NCI-H1105 treated with DMSO at 0.1 percent for 48 hours (cell line): ENCODE measurements at places on chromosomes 11 and 22.

- DNase-seq = no peak
These were observed 30.1 kb upstream of the SMPD1 start for GRCh38 chr11:6360183-6360582.

DNA sequence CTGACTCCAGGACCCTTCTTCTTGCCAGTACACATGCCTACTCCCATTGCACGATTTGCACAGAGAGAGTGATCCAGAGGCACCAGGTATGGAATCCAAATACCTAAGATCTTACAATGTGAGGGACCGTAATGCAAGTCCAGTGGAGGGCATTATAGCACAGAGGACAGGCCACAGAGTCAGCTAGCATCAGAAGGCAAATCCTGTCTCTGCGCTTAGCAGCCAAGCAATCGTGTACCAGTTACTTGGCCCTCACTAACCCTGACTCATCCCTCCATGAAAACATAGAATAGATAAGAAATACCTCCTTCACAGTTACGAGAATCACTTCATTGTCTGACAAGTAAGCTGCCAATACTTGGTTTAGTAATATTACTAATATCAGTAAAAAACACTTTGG is 69.7 kb upstream of the SLC6A5 start:
- no peak for DNase-seq

- no peak for DNase-seq
These were observed 3.1 kb downstream of the TNNT3 start for GRCh38 chr11:1922481-1923081.

DNA sequence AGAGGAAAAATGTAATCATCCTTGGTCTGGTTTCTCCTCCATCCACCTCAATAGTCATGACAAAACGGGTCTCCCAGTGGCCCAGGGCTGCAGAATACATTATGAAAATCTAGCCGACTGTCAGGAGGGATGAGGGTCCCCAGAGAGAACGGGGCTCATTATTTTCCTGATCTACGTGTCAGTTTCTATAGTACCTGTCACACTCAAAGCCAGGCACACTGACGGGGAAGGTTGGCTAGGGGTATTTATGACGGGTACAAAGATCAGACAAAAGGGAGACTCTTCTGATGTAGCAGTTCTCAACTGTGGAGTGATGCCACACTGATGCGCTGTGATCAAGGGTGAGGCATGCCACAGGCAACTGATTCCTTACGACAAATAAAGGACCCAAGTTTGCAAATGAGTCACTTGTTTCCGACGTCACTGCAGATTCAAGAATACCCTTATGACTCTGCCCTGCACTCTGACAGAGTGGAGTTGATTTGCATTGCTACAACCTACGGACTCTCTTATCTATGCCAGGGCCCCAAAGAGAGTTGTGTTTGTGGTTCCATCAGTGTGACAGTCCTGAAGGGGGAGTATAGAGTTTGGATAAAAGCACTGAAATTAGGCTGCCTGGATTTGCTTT is 188.2 kb upstream of the TBCEL start:
- no peak for DNase-seq

DNA sequence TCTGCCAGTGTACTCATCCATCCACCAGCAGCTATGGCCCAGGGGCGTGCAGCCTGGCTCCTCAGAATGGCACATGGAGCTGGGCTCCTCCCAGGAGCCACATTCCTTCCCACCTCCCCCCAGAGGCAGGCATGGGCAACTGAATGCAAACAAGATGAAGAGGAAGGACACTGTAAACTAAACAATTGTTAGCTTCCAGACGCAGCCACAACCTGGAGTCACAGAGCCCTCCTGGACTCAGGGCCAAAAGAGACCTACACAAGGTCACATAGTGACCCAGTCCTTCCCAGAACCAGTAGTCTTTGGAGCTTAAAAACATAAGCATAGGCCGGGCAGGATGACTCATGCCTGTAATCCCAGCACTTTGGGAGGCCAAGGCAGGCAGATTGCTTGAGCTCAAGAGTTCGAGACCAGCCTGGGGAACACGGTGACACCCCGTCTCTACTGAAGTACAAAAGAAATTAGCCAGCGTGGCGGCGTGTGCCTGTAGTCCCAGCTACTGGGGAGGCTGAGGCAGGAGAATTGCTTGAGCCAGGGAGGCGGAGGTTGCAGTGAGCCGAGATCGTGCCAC is 30.7 kb upstream of the CLDN5 start:
- DNase-seq = no peak

GRCh38 chr11:107853070-107853469 is 5.5 kb downstream of the SLC35F2 start:
- DNase-seq = no peak

- no peak for DNase-seq
These were observed 85.0 kb downstream of the CELSR1 start for GRCh38 chr22:46452195-46453005.

DNA sequence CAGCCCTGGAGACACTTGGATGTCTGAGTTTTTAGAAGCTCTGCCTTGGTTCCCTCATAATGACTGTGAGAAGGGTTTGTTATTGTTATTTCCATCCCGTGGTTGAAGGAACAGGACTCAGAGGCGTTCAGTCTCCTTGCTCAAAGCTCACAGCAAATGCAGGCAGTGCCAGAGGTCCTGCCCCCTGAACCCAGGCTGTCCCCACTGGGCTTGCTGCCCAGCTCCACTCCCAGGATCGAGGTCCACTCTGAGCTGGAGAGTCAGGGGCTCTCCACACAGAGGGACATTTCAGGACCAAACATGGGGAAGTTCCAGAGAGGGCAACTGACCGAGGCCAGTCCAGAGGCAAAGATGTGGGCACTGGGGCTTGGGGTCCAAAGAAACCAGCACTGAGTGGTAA is 14.8 kb downstream of the FGF4 start:
- no peak for DNase-seq

DNA sequence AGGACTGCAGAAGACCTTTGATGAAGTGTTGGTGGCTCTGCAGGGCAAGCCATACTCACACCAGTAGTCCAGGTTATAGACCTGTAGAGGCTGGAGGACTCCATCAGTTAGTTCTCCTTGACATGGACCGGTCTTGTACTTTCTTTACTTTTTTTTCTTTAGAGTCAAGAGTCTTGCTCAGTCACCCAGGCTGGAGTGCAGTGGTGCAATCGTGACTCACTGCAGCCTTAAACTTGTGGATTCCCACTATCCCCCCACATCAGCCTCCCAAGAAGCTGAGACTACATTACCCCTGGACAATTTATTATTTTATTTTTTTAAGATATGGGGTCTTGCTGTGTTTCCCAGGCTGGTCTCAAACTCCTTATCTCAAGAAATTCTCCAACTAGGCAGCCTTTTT is 49.6 kb upstream of the E2F8 start:
- no peak for DNase-seq

DNA sequence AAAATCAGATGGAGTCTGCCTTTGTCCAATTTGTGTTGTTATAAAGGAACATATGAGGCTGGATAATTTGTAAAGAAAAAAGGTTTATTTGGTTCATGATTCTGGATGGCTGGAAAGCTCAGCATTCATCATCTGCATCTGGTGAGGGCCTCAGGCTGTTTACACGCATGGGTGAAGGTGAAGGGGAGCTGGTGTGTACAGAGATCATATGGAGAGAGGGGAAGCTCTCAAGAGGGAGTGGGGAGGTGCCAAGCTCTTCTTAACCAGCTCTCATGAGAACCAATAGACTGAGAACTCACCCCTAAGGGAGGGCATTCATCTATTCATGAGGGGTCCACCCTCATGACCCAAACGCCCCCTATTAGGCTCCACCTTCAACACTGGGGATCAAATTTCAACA is 40.0 kb downstream of the NEU3 start:
- no peak for DNase-seq

GRCh38 chr11:2315395-2316168 is 13.8 kb downstream of the TSPAN32 start:
- no peak for DNase-seq

DNA sequence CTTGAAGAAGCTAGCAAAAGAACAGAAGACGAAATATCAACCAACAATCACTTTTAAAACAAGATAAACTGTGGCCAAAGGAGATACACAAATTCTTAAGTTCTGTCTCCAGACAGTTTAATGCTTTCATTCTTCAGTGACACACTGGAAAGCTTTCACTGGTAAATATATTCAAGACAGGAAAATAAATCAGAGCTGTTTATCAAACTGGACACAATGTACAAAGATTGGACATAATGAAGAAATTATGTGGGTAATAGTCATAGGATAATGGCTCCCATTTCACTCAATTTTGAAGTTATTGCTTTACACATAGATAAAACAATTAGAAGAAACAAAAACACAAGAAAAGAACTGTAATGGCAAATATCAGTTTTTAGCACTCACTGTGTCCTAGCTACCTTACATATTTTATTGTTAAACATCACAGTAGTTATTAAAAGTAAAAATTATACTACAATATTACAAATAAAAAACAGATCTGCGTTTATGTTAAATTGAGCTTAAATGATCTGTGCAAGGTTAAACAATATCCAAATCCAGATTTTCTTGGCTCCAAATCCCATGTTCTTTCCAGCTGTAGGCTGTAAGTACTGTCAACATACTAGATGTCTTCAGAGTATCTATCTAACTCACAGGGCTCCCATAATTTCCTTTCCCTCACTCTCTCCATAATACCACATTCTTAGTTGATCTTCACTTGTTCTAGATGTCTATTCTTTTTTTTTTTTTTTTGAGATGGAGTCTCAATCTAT is 38.6 kb upstream of the NOX4 start:
- DNase-seq = no peak
